ENCODE measurements at places on chromosomes 7 and 10.

DNA sequence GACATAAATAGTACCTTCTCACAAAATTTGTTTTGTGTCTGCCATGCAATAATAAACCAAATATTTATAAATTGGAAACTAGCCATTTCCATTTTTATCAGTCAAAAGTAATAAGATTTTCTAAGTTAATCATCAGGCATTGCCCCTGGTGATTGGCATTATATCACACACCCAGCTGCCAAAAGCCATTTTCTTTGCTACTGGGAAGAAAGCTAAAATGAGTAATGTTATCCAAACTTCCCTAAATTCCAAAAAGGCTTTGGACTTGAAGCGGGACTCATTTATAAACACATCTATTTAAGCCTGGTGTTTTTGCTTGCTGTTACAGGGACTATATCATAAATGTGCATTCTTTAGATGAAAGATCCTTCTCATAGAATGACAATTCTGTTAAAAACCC lies 86.0 kb downstream of the AKR1D1 start:
- DNase-seq: no peak

DNA sequence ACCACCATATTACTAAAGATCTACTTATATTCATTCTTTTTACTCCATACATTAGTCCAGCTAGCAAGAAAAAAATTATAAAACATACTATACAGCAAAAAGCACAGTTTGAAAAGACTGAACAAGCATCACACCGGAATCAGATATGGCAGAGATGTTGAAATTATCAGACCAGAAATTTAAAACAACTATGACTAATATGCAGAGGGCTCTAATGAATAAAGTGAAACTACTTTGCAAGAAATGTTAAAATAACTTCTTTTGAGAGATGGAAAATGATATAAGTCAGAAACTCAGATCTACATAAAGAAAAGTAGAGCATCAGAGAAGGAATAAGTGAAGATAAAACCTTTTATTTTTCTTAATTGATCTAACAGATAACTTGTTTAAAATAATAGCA lies 50.9 kb downstream of the SGCE start:
- DNase-seq: no peak

GRCh38 chr7:142307246-142307900 lies 49.5 kb upstream of the PRSS58 start:
- no peak for DNase-seq

GRCh38 chr7:150727381-150727780 lies 9.8 kb upstream of the GIMAP5 start:
- no peak for DNase-seq

DNA sequence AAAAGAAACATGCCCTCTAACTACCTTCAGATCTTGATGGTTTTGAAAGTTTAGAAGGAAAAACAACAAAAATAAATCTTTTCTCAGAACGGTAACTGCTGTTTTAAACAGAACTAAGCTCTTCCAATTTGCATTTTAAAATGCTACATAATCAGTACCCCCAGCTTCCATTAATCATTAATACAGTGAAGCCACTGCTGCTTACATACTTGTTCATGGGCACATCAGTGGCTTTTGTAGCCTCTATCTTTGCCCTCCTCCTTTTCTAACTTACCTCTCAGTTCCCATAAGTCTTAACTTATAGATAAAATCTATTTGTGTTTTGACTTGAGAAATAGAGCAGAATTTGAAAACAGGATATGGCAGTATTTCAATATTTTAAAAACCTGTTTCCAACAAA lies 109.1 kb downstream of the POLL start:
- DNase-seq: no peak

DNA sequence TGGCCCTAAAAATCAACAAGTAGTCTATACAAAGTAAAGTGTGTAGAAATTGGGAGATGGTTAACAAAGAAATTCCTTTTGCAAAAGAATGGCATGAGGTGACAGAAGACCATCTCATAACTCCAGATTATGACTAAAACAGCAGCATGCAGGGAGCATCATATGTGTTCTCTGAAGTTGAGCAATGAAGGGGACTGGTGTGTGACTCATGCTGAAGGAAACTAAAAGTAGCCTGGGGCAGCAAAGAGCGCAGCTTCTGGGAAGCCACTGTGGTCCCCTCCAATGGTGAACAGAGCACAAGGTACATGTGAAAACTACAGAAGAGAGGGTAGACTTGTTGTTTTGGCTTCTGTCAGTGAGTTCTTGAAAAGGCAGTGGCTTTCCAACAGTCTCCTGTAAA lies 133.4 kb downstream of the MACC1 start:
- DNase-seq: no peak

DNA sequence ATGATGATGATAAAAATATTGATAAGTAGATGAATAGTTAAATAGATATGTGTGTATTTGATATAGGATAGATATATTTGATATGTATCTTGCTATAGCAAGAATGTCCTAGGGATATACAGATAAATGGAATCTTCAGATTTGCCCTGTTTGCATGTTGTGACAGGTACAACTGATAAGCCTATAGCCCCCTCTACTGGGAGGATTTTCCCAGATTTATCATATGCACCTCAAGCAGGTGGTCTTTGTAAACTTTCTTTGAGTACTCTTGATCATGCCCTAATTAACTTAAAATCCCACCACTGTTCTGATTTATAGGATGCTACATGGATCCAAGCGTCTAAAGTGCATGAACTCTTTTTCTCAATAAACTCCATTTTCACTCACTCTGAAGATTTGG lies 1050.7 kb downstream of the SORCS3 start:
- no peak for DNase-seq
